Type B pancreatic cell (in vitro differentiated cells): ENCODE measurements at places on chromosomes 7 and 10. TPM values are rescaled to one million over a fixed set of nuclear protein-coding genes. Genes with fewer than 3 reads are reported as not detected.
A peak's percentile ranks its signal among the peaks of the same experiment; 100 is the strongest.

OPN4 gene
- not detected in 2 replicates for total RNA-seq

DNA sequence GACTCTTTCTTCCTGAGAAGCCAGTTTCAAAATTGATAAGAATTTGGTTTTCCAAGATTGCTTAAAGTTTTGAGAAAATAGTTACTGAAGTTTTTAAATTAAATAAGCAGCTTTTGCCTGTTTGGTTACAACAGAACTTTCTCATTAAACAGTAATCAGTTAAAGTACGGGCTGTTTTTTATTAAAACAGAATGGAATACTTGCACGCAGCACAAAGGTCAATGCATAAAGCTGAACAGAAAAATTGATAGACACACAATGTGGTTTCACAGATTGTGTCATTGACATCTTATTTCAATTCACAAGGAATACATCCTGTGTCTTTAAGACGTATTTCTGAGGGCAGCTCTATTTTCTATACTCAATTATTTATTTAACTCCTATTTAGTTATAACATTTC lies 192.2 kb downstream of the PRKG1 start:
- no peak for DNase-seq
- H3K27ac ChIP-seq = no peak overlapping the region
- H3K4me3 ChIP-seq = no peak overlapping the region
- peaks cover 4% of the 10 kb centered on the region for H3K4me1 ChIP-seq

OR6V1 gene
- not detected in 2 replicates for total RNA-seq

DNA sequence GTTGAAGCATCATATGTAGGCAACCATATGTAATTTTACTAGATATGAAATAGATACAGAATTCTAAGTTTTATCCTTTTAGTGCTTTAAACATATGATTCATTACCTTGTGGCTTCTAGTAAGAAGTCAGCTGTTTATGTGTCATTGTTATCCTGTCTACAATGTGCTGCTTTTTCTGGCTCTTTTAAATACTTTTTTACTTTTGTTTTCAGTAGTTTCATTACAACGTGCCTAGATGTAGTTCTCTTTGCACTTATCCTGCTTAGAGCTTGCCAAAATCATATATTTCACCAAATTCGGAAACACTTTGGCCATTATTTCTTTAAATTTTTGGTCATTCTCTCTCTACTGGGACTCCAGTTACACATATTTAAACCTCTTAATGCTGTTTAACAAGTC lies 26.4 kb downstream of the YAE1 start:
- no peaks in the 10 kb centered on the region for H3K36me3 ChIP-seq
- H3K27me3 ChIP-seq = no peaks in the 10 kb centered on the region

DNA sequence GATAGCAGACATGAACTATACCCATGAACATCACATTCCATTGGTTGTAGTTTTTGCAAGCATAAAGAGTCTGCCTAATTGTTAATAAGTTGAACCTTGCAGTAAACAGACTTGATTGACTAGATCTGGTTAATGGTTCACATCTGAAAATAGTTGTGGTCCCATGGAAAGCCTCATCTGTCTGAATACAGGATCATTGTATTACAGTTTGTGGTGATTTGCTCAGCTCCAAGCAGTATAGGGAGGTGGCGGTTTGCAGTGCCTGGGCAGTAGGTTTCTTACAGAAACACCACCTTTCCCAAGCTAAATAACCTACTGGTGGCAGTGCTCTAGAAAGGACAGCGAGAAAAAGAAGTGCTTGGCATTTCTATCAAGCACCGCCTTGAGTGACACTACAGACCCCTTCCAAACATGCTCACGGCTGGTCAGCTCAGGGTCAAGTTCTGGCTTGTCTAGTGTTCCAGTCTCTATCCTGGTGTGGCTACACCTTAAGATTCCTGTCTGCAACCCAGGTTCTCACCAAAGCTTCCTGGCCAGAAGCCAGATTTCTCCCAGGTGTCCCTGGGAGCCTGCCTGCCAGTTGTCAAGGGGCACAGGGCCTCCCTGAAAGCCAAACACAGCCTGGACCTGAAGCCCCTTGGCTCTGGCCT lies 119.9 kb downstream of the FANK1 start:
- no peaks in the 10 kb centered on the region for H3K27me3 ChIP-seq
- H3K4me1 ChIP-seq = peaks cover 16% of the 10 kb centered on the region
- DNase-seq = no peak

TUBAL3 gene
- 0.19 and 0.40 TPM in 2 replicates for total RNA-seq

GRCh38 chr10:46539596-46540411 lies 16.7 kb downstream of the GPRIN2 start:
- peaks cover 48% of the 10 kb centered on the region for H3K27me3 ChIP-seq
- peak overlapping the region; percentile 80 for H3K4me3 ChIP-seq
- H3K27ac ChIP-seq = peak overlapping the region; percentile 89
- no peak for DNase-seq

DNA sequence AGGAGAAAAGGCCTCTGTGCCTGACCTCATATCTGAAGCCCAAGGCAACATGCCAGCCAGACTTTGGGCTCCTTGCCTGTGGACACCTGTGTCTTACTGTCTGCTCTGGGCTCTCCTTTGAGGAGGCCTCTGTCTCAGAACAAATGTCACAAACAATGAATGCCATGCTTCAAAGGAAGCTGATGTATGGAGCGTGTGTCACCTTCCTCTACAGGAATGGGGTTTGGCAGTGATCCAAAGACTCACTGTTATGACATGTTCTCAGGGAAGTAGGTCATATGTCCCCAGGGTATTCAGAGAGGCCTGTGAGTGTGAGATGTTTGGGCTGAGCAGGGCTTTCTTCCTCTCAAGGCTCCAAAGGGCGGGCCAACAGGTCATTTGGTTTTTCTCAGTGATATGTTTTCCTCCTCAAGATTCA lies 38.4 kb downstream of the PTPRE start:
- no peaks in the 10 kb centered on the region for H3K36me3 ChIP-seq
- no peak overlapping the region for H3K4me3 ChIP-seq
- DNase-seq = no peak
- H3K4me1 ChIP-seq = peaks cover 14% of the 10 kb centered on the region
- peaks cover 28% of the 10 kb centered on the region for H3K27me3 ChIP-seq
- H3K27ac ChIP-seq = peak overlapping the region; percentile 14

- H3K27ac ChIP-seq = no peak overlapping the region
- H3K27me3 ChIP-seq = peaks cover 7% of the 10 kb centered on the region
- no peaks in the 10 kb centered on the region for H3K36me3 ChIP-seq
- no peak overlapping the region for H3K4me3 ChIP-seq
Observed at GRCh38 chr7:156015237-156016020, 203.2 kb upstream of the SHH start.

GRCh38 chr10:117796130-117796745 lies 250.5 kb downstream of the RAB11FIP2 start:
- DNase-seq = no peak
- H3K27ac ChIP-seq = peak overlapping the region; percentile 90

DNA sequence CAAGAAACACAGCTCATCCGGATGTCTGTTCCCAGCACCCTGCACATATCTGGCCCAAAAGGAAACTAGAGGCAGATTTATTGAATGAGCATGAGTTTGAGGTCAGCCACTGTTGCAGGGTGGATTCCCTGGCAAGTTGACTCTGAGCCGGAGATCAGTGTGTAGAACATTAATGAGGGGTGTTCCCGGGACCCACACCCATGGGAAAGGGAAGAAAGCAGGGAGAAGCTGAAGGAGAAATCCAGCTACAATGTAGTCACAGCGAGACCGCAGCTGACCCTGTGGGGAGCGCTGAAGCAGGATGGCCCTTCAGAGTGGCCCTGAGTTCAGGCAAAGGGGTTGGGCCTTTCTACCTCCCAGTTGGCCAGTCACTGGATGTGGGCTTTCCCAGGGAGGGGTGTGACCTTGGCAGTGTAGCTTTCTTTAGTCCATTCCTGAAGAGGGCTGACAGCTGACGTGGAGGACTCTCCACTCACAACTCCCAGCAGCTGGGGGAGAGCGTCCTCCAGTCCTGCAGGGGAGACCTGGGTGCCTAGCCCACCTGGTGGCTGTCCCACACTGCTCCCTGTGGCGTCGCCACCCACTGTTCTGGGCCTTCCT lies 324.2 kb upstream of the ZMIZ1 start:
- H3K4me3 ChIP-seq = no peak overlapping the region
- no peaks in the 10 kb centered on the region for H3K27me3 ChIP-seq
- no peak for DNase-seq
- peak overlapping the region; percentile 8 for H3K27ac ChIP-seq

SVIL gene
- 171 and 195 TPM in 2 replicates for total RNA-seq

GRCh38 chr10:121772406-121772805 lies 155.4 kb downstream of the ATE1 start:
- H3K4me1 ChIP-seq = peaks cover 33% of the 10 kb centered on the region
- H3K36me3 ChIP-seq = peaks cover 21% of the 10 kb centered on the region
- H3K27ac ChIP-seq = no peak overlapping the region
- no peaks in the 10 kb centered on the region for H3K27me3 ChIP-seq
- no peak for DNase-seq

TSPAN15 gene
- 19.4 and 19.7 TPM in 2 replicates for total RNA-seq

GRCh38 chr10:125802739-125803138 lies 20.3 kb downstream of the UROS start:
- H3K4me3 ChIP-seq = no peak overlapping the region
- no peak overlapping the region for H3K27ac ChIP-seq
- no peak for DNase-seq
- H3K4me1 ChIP-seq = peaks cover 4% of the 10 kb centered on the region

GRCh38 chr7:18313965-18314364 lies 181.6 kb upstream of the HDAC9 start:
- no peak overlapping the region for H3K27ac ChIP-seq
- H3K27me3 ChIP-seq = no peaks in the 10 kb centered on the region
- H3K36me3 ChIP-seq = no peaks in the 10 kb centered on the region
- H3K4me1 ChIP-seq = peaks cover 6% of the 10 kb centered on the region
- DNase-seq = no peak

CPA2 gene
- total RNA-seq = 16.3 and 19.8 TPM in 2 replicates

- no peaks in the 10 kb centered on the region for H3K27me3 ChIP-seq
- H3K4me1 ChIP-seq = peaks cover 5% of the 10 kb centered on the region
- no peaks in the 10 kb centered on the region for H3K36me3 ChIP-seq
Observed at GRCh38 chr7:82234457-82235049, 209.0 kb downstream of the CACNA2D1 start.
